ENCODE measurements at places on chromosomes 11 and 22.

- no peak for DNase-seq
Measured at GRCh38 chr11:1071571-1072115, 3.0 kb upstream of the MUC2 start.

GRCh38 chr11:69540118-69541000 is 58.9 kb downstream of the LINC01488 start:
- no peak for DNase-seq

GRCh38 chr11:111846636-111847035 is 24.7 kb downstream of the ALG9 start:
- DNase-seq = no peak

DNA sequence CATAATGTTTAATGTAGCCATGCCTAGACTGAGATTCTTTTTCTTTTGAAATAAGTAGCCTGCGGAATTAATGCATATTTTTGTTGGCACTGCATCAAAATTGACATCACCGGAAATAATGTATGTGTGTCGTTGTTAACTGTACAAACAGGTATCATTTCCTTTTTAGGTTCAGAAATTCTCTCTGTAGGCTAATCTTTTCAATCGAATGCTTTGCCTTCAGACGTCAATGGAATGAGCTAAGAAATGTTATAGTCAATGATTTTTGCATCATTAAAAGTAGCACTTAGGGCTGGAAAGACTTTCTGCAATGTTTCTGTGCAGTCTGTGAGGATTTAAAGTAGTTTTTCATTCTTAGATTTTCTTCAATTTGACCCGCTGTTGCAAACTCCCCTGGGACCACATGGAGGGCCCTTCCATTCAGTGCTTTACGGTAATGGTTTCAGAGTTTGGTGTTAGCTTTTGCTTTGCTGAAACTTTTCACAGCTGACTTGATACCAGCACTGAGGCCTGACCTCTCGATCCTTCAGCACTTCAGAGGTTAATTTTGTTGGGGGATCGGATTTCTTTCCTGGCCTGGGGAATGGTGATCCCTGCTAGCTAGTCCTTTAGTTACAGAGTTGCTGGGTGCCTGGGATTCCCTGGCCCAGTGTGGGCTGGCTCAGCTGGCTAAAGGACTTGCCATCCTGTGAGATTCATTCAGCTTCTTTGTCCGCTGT is 137.8 kb downstream of the DBX1 start:
- no peak for DNase-seq

DNA sequence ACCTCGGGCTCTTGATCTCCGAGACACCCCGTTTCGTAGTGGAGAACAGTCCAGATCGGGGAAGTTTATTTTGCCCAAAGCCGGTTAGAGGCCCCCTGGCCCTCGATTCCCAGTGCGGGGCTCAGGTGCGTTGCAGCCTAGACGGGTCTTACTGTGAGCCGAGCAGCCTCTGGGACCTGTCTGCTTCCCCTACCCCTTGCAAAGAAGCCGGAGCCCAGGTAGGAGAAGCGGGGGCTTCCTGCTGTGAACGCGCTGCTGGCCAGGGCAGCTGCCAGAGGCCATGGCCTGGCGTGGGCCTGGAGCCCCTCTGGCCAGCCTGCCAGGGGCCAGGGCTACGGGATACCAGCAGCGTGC is 621 bp downstream of the TSPO start:
- DNase-seq = no peak

DNA sequence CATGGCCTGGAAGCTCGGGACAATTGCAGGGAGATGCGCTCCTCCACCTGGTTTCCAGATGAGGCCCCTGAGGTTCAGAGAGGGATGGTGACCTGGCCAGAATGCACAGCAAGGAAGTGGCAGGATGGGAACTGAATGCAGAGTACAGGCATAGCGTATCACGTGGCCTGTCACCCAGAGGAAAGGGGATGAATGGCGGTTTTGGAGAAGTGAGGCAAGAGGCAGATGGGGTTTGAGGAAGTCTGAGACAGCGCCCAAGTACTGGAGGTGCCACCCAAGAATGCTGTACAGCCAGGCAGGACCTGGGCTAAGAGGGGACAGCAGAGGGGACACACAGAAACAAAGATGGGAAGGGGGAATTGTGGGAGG is 4.9 kb downstream of the RAB3IL1 start:
- DNase-seq = no peak

All from NAMALWA (cell line).